Endothelial cell (in vitro differentiated cells): ENCODE measurements at places on chromosomes 2 and 18. TPM values are rescaled to one million over a fixed set of nuclear protein-coding genes. Genes with fewer than 3 reads are reported as not detected.

DNA sequence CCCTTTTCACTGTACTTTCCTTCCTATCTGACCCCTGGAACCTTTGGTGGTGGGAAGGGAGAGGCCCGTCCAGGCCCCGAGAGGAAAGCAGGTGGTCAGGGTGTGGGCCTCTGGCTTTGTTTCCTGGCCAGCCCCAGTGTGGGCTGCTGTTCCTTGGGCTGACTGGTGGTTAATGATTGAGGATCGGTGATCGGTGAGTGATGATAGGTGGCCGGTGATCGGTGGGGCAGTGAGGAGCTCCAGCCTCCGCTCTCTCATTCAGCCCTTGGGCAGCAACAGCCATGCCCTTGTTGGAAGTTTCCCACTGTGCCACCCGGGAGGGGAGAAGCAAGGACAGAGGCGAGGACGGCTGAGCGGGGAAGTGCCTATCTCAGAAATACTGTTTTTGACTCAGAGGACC, 7.3 kb downstream of the ACKR3 start:
- no peak for DNase-seq

DNA sequence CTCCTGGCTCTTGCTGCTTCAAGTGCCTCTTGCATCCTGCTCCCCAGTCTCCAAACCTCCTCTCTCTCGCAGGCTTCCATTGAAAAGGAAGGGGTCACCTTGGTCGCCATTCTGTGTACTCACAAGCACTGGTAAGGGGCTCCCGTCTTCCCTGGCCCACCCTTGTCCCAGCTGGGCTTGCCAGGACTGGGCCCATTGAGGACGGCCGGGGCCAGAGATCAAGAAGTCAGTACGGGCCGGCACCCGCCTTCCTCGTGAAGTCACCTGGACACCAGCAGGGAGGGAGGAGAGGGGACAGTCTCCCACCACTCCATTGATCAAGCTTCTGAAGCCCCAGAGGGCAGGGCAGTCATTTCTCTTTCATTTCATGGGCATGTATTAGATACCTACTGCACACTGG, 16.0 kb upstream of the CATIP start:
- DNase-seq, result no peak

SLC16A14 gene
- 0.18 TPM for total RNA-seq

DNA sequence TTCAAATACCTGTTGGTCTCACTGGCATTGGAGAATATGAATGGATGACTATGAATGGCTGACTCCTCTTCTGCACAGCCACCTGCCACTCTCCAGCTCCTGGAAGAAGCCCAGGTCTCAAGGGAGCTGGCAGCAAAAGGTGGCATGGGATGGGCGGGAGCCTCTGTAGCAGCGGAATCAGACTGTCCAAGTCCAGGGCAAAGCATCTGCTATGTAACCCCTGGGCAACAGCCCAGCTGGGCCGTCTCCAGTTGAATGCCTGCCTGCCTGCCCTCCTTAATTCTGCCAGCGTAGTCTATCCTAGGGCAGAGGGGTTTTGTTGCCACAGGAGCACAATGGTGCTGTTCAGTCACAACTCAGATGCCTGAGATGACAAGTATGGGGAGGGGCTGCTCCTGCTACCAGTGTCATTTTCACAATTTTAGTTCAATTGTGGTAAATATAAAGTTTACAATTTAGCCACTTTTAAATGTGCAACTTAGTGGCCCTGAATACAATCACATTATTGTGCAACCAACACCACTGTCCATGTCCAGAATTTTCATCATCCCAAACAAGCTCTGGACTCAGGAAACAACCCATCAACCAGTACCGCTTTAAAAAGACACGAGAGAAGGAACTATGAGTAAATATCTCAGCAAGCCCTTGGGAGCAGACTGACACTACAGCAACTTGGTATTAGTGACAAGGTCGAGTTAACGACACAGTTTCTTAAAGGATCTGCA, 115.2 kb downstream of the MYO5B start:
- DNase-seq, result no peak

DNA sequence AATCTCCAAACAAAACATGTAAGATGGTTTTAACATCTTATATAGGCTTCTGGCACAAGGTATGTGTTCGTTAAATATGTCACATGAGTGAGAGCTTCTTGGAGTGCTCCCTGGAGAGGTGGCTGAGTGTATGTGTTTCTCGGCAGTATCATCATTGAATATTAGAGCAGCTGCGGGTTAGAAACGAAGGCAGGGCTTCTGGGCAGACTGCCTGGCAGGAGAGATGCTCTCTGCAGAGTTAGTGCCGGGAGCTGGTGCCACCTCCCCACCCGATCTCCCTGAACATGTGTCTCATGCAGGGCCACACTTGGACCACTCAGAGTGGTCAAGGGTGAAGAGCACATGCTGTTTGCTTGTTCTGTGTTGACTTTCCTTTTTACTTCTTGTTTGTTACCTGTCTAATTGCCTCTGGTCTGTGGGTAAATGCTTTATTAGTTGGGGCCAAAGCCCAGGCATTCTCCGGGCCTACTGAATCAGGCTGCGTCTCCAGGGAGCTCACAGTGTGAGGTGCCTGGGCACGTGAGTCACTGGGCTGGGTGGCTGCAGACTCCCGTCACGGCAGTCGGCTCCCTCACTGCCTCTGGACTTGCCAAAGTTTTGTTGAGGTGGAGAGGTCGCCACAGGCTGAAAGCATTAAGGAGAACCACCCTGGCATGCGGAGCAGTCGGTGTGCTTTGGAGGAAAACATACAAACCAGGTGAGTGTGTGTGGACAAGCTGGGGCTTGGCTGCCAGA, 246.6 kb downstream of the FHOD3 start:
- DNase-seq, result no peak

DNA sequence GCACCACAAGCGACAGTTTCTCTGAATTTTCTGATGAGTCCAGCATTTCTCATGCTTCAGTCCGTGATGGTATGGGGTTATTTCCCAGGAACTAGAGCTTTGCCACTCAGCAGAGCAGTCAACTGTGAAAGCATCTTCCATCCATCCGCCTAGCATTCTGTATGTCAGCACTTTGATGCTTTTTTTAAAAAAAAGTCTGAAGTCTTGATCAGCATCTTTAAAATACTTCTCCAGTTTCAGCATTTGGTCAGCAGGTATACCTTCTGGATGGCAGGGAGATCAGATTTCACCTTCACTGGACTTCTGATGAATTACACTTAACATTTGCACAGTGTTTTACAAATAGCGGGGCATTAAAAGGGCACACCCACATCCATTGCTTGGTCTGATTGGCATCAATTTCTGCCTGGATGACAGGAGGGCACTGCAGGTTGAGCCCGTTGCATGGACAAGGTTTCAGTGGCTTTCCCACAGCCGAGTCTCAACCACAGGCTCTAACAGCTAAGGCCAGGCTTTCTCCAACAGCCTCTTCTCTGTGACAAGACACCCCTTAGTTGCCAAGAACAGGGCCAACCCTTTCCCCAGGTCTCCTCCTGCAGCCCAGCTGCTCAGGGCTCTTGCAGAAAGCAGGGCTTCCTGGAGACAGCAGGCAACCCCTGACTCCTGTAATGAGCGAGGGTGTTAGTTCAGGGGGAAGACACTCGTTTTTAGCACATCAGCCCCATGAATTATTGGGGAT, 54.0 kb downstream of the EMILIN2 start:
- DNase-seq, result no peak

DNA sequence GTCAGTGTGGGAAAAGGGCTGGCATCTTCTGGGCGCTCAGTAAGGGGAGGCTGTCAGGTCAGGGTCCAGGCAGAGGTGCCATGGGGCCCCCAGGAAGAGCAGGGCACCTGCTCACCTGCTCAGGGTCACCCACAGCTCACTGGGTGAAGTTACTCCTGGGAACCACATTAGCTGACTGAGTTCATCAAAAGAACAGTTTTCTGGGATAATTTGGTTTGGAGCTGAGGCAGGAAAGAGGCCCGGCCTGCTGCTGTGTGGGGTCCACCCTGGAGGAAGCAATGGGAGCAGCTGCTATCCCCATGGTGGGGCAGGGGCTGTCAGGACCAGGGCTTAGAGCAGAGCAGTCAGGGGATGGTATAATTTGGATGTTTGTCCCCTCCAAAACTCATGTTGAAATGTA, 97.2 kb upstream of the GPC1 start:
- DNase-seq, result no peak

- no peak for DNase-seq
Measured at GRCh38 chr18:79796531-79797405, 970 bp upstream of the KCNG2 start.

DNA sequence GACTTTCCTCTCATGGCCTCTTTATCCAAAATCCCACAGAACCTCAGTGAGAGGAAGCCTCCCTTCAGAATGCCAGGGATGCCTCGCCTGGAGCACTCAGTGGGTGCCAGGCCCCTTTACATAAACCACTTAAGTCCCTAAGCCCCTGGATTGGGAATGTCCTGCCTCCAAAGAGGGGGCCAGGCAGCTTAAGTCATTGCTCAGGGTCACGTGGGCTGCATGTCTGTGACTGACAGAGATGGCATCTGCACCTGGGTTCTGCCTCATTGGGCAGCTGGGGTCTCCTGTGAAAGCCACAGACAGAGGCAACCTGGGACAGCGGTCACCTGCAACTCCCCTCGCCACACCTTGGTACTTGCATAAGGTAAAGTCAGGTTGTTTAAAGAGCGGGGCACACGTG, 93.5 kb downstream of the MYT1L start:
- no peak for DNase-seq

- DNase-seq, result no peak
Measured at GRCh38 chr18:48274301-48274700, 134.9 kb downstream of the ZBTB7C start.

- DNase-seq, result no peak
Measured at GRCh38 chr2:21972586-21972985, 848.8 kb downstream of the TDRD15 start.

DNA sequence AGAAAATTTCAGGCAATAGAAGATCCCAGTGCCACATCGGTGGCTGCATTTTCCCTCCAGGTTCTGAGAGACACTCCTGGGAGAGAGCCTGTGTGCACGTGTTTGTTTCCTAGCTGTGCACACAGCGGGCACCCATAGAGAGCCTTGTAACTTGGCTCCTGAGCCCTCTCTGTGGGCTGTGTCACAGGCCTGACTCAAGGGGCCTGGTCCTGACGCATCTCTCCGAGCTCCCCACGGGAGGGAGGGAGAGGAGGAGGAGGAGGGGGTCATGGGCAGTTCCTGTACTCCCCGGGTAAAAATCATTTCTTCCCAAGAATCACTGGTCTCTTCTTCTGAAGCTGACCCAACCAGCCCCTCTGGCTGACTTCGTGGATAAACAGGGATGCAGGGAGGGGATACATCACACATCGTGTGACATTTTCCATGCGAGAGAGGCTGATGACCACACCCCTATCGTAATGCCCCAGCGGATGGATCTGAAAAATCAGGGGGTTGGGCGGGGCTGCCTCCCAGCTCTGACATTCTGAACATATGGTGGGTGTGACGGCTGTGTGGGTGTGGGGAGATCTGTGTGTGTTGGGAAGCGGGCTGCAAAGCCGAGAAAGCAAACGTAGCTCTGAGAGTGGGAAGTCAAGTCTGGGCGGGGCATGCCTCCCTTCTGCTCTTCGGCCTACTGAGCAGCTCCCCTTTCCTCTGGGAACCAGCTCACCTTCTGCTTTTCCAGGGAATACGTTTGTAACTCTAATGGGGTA, 308.3 kb upstream of the HS6ST1 start:
- DNase-seq, result no peak

DNA sequence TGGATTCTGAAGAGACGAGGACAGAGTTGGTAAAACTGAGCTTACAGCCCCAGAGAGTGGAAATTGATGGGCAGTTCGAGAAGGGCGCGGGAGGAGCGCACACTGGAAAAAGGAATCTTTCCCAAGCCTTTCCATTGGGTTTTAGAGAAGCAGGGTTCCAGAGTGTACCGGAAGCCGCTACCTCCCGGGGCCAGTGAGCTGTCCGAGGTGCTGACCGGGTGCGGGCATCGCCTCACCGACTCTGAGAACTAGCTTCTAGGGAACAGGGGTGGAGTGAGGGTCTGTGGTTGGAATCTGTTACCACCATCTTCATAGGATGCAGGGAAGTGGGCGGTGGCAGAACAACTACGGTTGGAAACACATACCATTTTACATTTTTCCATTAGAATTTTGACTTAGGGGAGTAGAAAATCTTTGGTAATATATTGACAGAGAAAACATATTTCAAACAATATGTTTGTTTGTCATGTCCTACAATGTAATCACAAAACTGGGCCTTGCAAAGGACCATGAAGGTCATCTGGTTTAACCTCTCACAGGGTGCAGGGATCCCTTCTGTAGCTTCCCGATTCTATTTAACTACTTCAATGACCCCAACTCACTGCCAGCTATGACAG, 724 bp downstream of the NMS start:
- peak; percentile 44 for DNase-seq

DNA sequence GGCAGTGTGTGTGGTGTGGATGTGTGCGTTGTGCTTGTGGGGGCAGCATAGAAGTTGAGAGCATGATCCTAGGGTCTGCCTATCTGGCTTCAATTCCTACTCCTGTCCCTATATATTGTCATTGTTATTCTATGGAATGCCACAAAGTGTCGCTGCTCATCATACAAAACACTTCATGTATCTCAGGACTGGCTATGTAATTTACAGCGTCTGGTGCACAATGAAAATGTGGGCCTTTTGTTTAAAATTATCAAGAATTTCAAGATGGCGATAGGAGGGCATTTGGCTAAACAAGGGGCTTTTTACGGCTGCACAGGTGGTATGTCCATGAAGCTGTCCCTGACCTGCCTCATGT, 3.4 kb downstream of the SERPINB2 start:
- no peak for DNase-seq
